NCI-H2081 (cell line): ENCODE measurements at places on chromosomes 4 and X.

- no peak for DNase-seq
Observed at GRCh38 chrX:85666471-85666870, 287.0 kb upstream of the POF1B start.

DNA sequence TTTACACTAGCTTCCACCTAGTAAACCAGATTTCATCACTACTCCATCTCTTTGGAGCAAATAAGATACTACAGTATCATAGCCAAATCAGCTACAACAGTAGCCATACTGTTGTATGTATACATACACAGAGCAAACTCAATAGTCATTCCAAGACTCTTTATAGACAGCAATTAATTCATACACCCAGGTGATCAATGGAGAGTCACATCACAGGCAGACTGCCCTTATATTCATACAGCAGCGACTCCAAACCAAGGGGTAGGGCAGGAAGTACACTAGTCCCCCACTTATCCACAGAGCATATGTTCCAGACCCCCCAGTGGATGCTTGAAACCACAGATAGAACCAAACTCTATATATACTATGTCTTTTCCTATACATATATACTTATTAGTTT, 76.6 kb downstream of the FBXW7 start:
- no peak for DNase-seq

- peak; percentile 38 for DNase-seq
Observed at GRCh38 chr4:174278467-174278866, 5.0 kb downstream of the FBXO8 start.

GRCh38 chr4:121139533-121140222, 24.4 kb downstream of the TNIP3 start:
- DNase-seq = no peak

DNA sequence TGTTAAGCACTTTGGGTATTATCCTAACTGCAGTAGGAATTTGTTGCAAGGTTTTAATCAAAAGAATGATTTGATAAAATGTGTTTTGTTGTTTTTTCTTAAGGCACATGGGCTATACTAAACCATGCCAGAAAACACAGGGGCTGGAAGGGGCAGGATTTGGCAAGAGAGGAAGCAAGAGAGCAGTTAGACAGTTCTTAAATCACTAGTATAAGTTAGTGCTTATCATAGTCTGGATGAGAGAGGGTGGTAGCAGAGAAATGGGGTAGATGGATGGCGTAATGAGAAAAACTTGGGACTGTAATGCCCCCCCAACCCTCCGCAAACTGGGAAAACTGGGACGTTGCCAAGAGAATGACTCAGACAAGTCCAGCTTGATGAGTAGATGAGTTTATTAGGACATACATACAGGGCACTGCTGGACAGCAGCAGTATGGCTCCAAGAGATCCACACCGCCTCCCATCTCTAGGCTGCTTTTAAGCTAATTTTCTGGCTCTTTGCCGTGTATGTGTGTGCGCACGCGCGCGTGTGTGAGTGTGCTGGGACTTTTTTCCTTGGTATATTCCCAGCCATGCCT, 151.5 kb downstream of the PDLIM5 start:
- no peak for DNase-seq

- no peak for DNase-seq
Observed at GRCh38 chrX:120428309-120428708, 40.8 kb downstream of the LAMP2 start.

GRCh38 chr4:177975315-177975987, 533.2 kb upstream of the AGA start:
- no peak for DNase-seq

DNA sequence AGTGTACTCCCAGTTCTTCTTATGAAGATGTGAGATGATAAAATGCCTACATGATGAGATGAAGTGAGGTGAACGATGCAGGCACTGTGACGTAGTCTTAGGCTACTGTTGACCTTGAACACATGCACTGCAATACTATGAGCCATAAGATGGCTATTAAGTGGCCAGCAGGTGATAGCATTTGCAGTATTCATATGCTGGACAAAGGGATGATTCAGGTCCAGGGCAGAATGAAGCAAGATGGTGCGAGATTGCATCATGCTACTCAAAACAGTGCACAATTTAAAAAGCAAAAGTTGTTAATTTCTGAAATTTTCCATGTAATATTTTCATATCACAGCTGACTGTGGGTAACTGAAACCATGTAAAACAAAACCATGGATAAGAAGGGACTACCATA, 781.4 kb downstream of the PCDH18 start:
- no peak for DNase-seq

DNA sequence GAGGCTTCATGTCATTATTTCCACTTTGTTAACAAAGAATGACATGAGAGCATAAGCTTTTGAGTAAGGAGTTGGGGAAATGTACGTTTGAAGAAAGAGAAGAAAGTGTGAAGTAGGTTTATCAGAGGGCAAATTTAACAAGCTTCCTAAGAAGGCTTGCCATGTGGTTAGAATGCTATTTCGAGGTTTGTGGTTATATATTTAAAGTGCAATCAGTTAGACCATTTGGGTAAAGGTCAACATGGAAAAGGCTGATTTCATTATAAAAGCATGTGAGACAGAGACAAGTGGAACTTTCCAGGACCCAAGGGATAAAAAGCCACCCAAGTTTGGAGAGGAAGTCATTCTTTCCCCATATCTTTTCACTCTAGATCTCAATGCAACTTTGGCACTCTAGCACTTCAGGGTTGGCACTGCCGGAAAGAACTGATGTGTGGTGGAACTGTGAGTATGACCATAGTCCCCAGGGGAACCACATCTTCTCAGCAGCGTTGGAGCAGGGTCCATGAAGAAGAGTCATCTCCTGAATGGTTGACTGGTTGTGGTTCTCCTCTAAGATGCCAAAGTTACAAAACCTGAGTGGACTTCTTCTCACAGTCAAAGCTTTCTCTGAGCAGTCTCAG, 529.9 kb downstream of the MID1IP1 start:
- no peak for DNase-seq

DNA sequence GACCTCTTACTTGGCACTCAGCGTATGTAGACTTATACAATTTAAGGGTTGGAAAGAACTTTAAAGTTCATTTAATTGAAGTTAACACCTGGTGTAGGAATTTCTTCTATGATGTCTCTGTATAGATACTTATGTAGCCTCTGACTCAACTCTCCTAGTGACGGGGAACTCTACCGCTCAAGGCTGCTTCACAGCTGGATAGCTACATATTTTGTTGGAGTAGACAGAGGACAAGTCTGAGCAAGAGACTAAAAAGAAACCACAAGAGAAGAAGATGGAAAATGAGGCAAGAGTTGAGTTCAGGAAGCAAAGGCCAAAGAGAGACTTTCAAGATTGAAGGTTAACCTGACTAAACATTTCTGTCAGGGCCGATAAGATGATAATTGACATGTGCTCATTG, 52.6 kb downstream of the GPR50 start:
- no peak for DNase-seq

- no peak for DNase-seq
Observed at GRCh38 chrX:15269120-15269519, 763 bp downstream of the ASB9 start.

- DNase-seq = no peak
Observed at GRCh38 chr4:56251556-56251955, 135.7 kb downstream of the AASDH start.

GRCh38 chr4:44160776-44161367, 287.7 kb downstream of the KCTD8 start:
- DNase-seq = no peak

GRCh38 chr4:184261246-184261645, 43.6 kb upstream of the ENPP6 start:
- DNase-seq = no peak

DNA sequence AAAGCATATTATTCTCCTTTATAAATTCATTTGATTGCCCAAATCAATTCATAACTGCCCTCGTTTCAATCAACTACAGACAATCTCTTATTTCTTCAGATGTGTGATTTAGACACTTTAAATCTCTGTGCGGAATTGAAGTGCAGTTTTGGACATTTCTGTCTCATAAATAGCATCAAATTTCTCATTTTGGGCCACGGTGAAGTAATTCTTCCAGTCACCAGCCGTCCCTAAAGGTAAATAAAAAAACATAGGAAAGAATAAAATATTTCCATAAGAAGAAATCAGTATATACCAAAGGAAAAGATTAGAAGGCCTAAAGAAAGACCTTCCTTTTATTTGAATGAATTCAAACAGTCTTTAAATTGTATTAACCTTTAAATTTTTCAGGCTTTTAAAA, 33.4 kb downstream of the SULT1B1 start:
- DNase-seq = no peak

DNA sequence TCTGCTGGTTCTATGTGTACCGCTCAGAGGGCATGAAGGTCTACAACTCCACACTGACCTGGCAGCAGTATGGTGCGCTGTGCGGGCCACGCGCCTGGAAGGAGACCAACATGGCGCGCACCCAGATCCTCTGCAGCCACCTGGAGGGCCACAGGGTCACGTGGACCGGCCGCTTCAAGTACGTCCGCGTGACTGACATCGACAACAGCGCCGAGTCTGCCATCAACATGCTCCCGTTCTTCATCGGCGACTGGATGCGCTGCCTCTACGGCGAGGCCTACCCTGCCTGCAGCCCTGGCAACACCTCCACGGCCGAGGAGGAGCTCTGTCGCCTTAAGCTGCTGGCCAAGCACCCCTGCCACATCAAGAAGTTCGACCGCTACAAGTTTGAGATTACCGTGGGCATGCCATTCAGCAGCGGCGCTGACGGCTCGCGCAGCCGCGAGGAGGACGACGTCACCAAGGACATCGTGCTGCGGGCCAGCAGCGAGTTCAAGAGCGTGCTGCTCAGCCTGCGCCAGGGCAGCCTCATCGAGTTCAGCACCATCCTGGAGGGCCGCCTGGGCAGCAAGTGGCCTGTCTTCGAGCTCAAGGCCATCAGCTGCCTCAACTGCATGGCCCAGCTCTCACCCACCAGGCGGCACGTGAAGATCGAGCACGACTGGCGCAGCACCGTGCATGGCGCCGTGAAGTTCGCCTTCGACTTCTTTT, 32.2 kb downstream of the WFS1 start:
- no peak for DNase-seq

- no peak for DNase-seq
Observed at GRCh38 chr4:165194368-165194767, 13.0 kb upstream of the KLHL2 start.

GRCh38 chr4:20666012-20666860, 34.0 kb upstream of the PACRGL start:
- DNase-seq = no peak

- no peak for DNase-seq
Observed at GRCh38 chr4:148850257-148850995, 408.2 kb upstream of the NR3C2 start.

- DNase-seq = no peak
Observed at GRCh38 chr4:78939667-78940008, 400 bp upstream of the PAQR3 start.

- DNase-seq = no peak
Observed at GRCh38 chr4:58163156-58163555, 1053.0 kb upstream of the IGFBP7 start.

DNA sequence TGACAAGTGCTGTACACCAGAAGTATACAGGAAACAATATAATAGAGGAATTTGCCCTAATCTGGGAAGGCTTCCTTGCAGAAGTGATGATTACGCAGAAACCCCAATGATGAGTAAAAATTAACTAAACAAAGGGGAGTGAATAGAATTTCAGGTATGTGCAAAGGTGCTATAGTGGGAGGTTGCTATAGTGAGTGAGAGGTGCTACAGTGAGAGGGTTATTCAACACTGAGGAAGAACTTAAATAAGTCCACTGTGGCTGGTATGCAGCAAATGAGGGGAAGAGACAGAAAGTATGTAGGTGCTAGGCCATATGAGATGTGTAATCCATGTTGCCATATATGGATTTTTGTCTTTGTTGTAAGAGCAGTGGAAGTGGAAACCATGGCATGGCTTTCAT, 69.5 kb downstream of the TRIM2 start:
- DNase-seq = no peak

- DNase-seq = no peak
Observed at GRCh38 chr4:40831146-40831907, 81.6 kb downstream of the NSUN7 start.

DNA sequence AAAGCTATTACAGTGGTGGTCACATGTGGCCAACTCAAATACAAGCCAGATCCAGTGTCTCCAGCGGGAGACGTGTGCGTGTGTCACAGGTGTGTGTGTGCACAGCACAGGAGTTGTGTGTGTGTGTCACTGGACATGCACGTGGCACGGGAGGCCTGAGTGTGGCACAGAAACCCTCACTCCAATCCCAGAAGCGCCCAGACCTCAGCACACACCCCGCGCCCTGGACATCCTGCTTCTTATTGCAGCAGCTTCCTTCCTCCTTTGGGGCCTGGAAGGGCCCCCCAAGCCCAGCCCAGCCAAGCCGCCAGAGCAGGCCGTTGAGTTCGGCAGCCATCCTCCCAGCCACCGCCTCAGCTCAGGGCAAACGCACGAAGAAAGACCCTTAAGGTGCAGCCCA, 37.9 kb downstream of the ACOX3 start:
- no peak for DNase-seq

GRCh38 chrX:71911731-71912050, 1.0 kb downstream of the NHSL2 start:
- DNase-seq = no peak

- no peak for DNase-seq
Observed at GRCh38 chrX:120999413-120999812, 13.9 kb upstream of the CT47A1 start.

- DNase-seq = no peak
Observed at GRCh38 chr4:73347497-73347896, 56.6 kb upstream of the ALB start.

DNA sequence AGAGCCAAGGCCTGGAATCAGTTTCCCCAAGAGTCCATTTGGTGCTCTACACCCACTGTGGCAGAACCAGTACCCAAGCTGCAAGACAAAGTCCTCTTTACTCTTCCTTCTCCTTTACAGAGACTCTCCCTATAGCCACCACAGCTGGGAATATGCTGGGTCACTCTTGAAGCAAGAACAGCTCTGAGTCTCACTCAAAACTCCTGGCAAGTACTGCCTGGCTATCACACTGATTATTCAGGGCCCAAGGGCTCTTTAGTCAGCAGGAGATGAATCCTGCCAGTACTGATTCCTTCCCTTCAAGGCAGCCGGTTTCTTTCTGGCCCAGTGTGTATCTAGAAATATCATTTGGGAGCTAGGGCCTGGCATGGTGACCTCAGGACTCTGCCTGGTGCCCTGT, 130.9 kb downstream of the AR start:
- no peak for DNase-seq

GRCh38 chr4:744212-744841, 38.7 kb downstream of the PCGF3 start:
- DNase-seq = no peak

- no peak for DNase-seq
Observed at GRCh38 chrX:22959204-22959920, 40.4 kb upstream of the DDX53 start.

DNA sequence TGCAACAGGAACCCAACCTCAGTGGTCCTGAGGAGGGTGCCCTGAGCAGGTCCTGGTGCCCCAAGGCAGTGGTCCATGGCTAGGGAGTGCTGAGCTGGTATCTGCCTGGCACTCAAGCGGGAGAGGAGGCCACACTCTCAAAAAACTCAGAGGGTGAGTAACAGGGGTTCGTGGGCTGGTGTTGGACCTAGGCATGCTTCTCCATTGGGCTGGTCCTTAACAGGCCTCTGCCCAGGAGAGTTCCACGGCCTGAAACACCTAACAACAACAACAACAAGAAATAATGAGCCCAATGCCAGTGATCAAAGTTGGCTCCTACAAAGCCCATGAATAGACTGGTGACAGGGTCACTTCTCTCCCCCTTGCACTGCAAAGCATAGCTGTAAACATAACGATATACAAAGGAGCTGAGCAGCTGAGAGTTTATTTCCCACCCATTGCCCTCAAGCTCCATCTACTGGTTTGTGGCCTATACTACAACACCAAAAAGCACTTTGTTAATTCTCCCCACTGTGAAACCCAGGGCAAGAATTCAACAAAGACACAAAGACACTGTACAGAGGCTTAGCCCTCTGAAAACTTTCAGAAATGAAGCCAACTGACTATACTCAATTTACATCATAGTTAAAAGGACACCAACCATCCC, 736.1 kb upstream of the ADGRL3 start:
- DNase-seq = no peak
